ENCODE measurements at places on chromosomes 11 and 22.

DNA sequence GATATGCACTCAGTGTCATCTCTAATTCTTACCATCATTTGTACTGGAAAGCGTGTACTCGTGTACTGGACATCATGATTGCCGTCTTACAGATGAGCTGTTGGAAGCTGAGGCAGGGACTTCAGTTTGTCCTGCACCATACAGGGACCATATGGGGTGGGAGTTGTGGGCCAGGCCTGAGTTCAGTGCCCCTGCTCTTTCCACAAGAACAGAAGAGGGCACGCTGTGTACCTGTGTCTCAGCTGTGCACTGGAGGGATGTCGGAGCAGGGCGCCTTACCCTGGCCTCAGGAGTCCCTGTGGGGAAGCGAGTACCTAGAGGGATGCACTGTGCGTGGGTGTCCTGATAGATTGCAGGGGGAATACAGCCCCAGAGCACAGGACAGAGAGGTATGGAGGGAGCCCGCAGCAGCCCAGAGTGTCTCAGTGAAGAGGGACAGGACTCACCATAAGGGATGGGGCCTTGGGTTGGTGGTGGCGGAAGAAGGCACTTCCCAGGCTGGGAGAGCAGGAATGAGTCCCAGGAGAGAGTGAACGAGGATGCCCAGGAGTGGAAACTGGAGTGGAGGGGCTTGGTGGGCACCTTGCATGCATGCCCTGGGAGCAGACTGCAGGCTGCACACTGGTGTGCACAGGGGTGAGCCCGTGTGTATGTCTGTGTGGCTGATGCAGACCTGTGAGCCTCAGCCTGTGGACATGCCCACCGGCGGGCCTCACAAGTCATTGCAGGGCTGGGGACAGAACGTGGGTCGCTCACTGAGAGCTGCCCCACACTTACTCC lies 329.7 kb downstream of the TBC1D22A start:
- no peak for DNase-seq

GRCh38 chr11:41392596-41392995 lies 66.9 kb downstream of the LRRC4C start:
- DNase-seq: no peak

GRCh38 chr22:28123989-28124766 lies 205.1 kb upstream of the PITPNB start:
- no peak for DNase-seq

DNA sequence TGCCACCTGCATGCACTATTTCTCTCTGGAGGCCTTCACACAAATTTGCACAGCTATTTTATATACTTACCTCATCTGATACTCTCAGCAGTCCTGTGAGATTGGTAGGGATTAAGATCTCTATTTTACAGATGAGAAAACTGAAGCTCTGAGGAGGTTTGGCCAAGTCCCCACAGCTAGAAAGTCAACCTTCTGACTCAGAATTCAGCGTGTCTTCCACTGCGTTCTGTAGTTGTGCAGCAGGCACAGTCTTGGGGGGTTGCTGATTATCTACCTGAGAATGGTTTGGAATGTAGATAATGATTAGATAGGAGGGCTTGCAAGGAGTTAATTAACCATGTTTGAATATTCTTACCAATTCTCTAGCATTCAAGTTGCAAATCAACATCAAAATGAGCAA lies 2.5 kb upstream of the SORL1 start:
- DNase-seq: no peak

DNA sequence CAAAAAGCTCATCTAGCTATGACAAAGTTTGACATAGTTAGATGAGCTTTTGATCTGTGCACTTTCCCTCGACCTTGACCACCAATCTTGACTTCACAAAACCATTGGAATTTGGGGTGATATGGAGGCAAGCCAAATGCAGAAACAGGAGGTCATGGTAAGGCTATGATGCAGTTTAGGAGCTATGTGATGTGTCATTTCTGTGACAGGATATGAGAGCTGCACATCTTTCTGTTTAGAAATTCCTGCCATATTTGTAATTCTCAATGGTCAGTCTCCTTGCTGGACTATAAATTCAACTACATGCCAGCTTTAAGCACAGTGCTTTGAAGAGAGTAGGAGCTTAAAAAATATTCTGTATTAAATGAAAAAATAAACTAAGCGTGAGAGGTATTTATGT lies 12.9 kb downstream of the OR51B6 start:
- peak; percentile 16 for DNase-seq

- DNase-seq: peak; percentile 23
Measured at GRCh38 chr11:22244986-22245592, 52.2 kb downstream of the ANO5 start.

DNA sequence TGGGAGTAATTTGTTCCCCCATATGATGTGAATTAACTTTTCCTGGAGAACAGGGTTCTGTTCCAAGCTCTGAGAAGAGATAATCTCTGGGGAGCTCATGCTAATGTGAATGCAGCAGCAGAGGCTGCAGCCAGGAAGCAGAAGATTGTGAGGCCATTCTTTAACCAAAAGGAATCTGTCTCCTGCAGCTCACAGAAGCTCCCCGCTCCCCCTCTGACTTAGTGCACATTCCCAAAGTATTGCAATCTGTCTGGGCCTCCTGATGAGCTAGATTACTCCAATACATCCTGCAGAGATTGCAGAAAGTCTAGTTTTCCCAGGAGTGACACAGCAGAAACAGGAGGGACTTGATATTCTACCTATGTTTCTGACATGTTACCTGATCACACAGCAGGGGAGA lies 420.6 kb upstream of the FAT3 start:
- peak; percentile 8 for DNase-seq

- DNase-seq: no peak
Measured at GRCh38 chr22:28670756-28671155, 8.9 kb downstream of the TTC28 start.

DNA sequence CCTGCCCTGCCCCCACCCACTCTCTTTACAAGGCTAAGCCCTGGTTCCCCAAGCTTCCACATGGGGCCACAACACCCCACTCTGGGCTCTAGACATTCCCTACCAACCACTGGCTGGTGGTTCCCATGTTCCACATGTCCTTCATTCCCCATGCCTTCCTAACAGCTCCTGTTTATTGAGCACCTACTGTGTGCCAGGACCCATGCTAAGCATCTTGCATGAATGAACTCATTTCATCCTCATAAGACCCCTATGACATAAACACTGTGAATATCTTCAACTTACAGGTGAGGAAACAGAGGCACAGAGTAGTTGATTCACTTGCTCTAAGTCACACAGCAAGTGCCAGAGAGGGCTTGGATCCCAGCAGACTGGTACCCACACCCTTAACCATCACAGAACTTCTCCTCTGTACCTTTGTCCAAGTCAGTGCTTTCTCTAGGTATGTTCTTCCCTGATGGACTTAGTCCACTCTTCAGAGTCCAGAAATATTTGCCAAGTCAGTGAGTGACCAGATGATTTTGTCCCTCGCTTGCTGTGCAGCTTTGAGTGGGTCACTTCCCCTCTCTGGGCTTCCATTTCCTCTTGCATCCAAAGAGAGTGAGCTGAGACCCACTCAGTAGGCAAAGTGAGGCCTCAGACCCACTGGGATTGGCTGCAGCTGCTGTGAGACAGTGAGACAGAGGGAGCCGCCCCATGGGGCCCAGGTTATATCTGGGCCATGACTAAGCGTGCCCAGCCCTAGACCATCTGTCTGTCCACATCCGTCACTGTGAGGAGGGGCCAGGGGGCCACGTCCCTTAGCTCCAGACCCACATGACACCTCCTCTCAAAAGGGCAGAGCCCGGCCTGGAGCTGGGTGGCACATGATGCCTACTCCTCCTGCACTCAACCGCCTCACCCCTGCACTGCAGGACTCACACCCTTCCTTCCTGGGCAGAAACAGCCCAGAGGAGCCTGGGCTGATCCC lies 132.4 kb downstream of the MN1 start:
- DNase-seq: no peak

- DNase-seq: no peak
Measured at GRCh38 chr11:749731-750130, 2.5 kb downstream of the TALDO1 start.

All from fibroblast of the conjunctiva (primary cell).